ENCODE measurements at places on chromosomes 4 and X.

DNA sequence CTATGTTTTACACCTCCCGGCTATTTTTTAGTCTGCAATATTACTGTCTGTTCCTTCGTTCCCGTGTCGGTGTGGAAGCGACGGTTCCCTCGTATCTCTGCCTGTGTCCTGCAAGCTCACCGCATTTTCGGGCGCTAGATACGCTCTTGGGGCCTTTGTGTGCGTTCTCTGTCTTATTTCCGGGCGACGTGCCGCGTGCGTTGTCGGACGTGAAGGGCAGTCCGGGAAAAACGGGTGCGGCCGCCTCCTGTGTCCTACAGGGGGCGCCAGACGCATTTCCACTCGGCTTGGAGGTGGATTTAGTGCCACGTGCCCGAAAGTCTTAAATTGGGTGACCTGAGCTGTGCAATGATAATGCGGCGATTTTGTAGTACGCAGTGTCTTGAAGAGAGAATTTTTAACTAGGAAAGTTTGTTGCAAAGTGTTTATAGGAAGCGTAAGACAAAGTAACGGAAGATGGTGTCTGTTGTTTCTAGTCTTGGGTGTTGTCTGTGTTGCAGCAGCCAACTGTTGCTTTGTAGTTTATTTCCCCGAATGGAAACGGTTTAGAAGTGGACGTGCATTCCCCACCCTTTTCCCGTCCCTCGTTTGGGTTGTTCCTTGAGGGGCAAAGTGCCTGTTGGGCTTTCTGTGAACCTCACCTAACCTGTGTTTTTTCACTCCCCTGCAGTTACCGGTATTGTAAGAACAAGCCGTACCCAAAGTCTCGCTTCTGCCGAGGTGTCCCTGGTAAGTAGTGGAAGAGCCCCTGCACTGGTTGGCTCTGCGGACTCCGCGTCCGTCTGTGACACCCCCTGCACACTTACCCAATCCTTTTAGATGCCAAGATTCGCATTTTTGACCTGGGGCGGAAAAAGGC lies 720 bp downstream of the RPL10 start:
- peak; percentile 80 for DNase-seq

GRCh38 chrX:120753413-120754251 lies 122.0 kb downstream of the CT47B1 start:
- no peak for DNase-seq

- peak; percentile 37 for DNase-seq
Observed at GRCh38 chr4:2630556-2631273, 94.3 kb downstream of the FAM193A start.

GRCh38 chr4:95594629-95595028 lies 45.9 kb upstream of the UNC5C start:
- DNase-seq: no peak

GRCh38 chr4:184949020-184949419 lies 69.3 kb upstream of the HELT start:
- peak; percentile 1 for DNase-seq

- no peak for DNase-seq
Observed at GRCh38 chrX:107204068-107204605, 2.1 kb downstream of the NUP62CL start.

GRCh38 chr4:4519297-4519894 lies 22.5 kb downstream of the STX18 start:
- no peak for DNase-seq

- no peak for DNase-seq
Observed at GRCh38 chr4:6779667-6780565, 2.6 kb upstream of the KIAA0232 start.

- no peak for DNase-seq
Observed at GRCh38 chr4:56102601-56103000, 153.9 kb downstream of the CEP135 start.

- DNase-seq: no peak
Observed at GRCh38 chr4:90099812-90100211, 27.4 kb upstream of the CCSER1 start.

- no peak for DNase-seq
Observed at GRCh38 chr4:604131-604530, 21.2 kb upstream of the PDE6B start.

GRCh38 chrX:78314561-78314960 lies 12.8 kb downstream of the CYSLTR1 start:
- DNase-seq: no peak

DNA sequence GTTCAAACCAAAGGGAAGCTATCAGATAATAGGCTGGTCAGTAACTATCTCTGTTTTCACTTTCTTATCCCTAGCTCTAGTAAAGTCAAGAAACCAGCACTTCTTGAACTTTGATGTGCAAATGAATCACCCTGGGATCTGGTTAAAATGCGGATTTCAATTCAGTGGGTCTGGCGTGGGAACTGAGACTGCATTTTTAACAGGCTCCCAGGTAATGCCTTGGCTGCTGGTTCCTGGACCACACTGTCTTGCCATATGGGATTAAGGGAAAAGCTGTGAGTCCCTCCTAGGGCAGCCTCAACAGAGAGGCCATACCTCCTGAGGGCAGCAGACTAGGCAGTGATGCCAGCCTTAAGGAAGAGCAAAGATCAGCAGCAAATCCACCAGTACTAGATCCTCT lies 1.7 kb downstream of the RNF175 start:
- no peak for DNase-seq

All from ecto neural progenitor cell (in vitro differentiated cells).